ENCODE measurements at places on chromosomes 7 and 10.

DNA sequence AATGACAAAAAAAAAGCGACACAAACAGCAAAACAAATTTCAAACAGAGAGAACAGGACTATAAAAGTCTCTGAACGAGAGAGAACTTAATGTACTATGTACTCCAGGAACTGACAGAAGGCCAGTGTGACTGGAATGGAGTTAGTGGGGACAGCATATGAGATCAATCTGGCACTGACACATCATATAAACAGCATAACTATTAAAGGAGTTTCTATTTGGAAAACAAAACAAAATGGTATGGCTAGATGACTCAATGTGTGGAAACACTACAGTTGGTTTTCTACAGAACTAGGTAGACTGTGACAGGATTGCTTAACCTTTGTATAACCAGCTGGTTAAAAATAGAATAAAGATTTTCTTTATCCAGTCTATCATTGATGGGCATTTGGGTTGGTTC is 232.9 kb upstream of the KAT6B start:
- DNase-seq, result no peak

DNA sequence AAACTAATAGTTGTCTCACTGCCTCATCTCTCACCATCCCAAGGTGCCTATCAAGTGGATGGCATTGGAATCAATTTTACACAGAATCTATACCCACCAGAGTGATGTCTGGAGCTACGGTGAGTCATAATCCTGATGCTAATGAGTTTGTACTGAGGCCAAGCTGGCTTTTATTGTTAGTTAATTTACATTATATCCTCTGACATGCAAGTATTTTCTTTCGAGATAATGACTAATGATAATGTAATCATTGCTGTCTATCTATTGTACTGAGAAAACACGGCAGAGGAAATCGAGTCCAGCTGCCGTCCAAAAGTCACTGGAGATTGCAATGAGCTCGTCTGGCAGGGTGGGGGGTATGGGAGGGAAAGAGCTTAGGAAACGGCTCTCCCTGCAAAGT is 172.4 kb upstream of the LANCL2 start:
- no peak for DNase-seq

DNA sequence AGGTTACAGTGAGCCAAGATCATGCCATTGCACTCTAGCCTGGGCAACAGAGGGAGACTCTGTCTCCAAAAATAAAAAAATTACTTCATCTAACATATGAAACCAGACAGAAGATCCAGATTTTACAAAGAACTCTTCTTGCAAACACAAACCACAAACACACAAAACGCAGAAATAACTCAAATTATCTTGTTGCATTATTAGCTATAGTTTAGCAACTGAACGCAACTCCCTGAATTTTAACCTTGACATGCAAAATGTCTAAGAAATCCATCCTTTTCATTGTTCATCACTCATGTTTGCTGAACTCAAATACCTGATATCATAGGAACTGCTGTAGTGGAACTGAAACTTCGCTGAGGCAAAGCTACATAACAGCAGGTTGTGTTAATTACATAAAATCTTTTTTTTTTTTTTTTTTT is 64.1 kb downstream of the MICU1 start:
- no peak for DNase-seq

- DNase-seq, result no peak
Observed at GRCh38 chr10:47109906-47110305, 190.1 kb upstream of the GDF10 start.

DNA sequence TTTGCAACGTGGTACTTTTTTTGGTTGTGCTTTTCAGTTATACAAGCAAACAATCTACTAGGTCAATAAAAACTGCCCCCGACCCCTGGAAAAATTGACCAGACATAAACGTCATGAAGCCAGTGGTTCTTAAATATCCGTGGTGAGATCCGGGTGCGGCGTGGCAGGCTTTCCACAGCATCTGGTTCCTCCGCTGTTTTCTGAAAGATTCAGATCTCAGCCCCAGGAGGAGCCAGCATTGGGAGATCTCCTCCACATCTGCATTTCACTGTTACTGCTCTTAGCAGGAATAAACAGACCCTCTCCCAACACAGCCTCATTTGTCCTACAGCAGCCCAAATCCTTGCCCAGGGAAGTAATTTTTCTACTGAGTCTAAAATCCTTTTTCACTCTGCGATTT is 664.3 kb upstream of the FOXK1 start:
- no peak for DNase-seq

- no peak for DNase-seq
Observed at GRCh38 chr10:69884024-69884367, 82.3 kb downstream of the COL13A1 start.

GRCh38 chr10:28612877-28613276 is 64.4 kb upstream of the BAMBI start:
- no peak for DNase-seq

Data from kidney glomerular epithelial cell (primary cell).